RCC 7860 (cell line): ENCODE measurements at places on chromosomes 2 and 18.

GRCh38 chr2:70003093-70003830 is 41.8 kb upstream of the ASPRV1 start:
- no peak for DNase-seq

DNA sequence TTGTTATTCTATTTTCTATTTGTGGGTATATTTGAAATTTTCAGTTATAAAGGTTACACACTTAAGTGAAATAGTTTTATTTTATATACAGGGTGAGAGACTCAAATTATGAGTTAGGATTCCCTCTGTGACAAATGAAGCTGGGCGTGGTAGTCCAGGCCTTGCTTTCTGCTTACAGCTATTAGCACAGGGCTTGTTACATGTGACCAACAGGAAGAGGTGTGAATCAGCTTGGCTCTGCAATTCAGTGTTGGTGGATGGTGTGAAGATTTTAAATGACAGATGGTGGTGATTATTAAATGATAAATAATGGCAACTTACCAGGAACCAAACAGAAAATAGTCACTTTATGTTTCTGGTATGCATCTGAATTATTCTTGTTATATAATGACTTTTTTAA is 64.4 kb upstream of the NOSTRIN start:
- no peak for DNase-seq

GRCh38 chr2:102060792-102061191 is 69.0 kb downstream of the IL1R2 start:
- no peak for DNase-seq

DNA sequence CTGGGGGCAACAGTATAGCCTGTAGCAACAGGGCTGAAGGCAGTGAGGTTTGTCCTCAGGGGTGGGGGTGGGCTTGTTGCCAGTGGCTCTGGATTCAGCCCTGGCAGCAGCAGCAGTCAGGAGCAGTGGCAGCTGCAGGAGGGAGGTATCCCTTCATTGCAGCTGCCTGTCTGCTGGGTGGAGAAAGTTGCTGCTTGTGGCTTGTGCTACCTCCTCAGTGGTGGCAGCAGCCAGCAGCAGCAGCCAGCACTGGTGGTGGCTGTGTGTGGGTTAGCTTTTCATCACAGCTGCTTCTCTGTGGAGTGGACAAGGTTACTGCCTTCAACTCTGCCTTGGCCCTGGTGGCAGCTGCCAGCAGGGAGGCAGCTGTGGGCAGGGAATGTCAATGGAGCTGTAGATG is 94.9 kb downstream of the ARL6IP6 start:
- no peak for DNase-seq

DNA sequence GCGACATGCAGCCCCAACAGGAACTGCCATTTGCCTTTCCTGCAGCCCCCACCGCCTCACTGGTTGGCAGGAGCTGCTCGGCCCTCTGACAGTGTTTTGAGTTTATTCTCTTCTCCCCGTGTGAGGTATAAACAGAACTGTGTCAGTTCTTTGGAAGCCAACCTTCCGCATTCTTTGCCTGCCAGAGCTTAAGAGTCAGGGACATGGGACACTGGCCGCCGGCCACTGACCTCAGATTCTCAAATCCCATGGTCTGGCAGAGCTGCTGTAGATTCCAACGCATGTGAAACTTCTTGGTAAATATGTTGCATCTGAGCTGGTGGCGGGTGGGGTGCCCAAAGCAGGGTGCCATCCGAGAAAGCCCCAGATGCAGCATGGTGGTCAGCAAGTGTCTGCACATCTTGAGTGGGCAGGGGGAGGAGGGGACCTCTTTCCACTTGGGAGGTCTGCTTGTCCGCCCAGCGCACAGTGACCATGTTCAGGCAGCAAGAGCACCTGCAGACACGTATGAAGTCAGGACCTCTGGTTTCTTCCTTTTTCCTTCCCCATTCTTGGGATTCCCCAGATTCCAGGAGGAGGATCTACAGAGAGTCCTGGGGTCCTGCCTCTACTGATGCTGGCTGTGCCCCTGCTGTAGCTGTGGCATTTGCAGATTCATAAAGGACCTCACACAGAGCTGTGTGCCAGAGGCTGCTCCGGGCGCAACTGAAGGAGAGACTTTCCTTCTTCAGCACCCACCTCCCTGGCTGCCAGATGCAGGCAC is 23.8 kb downstream of the ASB18 start:
- peak; percentile 58 for DNase-seq

DNA sequence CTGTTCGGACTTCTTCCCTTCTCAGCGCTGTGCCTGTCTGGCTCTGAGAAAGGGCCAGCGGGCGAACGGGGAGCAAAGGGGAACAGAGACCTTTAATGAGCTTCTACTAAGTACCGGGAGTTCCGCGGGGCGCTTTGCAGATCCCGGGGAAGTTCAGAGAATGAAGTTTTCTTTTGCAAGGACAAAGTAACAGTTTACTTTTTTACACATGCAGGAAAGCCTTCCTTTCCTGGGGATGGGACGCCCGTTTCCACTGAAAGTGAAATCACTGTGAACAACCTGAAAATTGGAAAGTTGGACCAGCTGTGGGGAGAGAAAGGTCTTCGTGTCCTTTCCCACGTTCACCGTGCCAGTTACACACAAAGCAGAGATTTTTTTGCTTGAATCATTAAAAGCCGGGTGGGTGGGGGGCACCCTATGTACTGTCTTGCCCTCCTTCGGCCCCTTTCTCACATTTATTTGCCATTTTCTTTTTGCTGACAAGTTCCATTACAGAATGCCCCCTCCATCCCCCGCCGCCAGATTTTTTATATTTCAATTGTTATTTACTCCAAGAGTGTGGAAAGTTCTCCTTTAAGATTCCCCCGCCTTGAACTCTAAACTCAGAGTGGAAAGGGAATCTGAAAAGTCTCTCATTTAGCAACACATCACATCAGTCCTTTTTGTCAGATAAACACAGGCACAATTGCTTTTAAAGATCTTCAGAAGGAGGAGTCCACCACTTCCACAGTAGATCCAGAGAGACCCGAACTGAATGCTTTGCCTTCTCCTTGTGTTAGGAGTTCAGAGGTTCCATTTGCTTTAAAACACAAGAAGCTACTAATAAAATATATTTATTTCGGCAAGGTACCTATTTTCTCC is 1.1 kb upstream of the FN1 start:
- no peak for DNase-seq

DNA sequence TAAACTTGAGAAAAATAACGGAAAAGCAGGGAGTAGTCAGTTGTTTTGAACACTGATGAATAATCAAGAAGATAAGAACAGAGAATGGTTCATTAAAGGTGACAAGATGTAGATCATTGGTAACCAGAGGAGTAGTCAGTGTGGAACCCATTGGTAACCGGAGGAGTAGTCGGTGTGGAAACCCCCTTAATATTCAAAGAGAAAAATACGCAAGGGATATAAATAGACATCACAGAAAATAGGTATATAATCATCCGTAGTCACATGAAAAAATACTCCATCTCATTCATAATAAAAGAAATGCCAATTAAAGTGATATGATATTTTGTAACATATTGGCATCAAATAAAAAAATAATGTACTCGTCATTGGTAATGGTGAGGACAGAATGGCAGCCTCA is 70.6 kb upstream of the EPAS1 start:
- no peak for DNase-seq

GRCh38 chr18:78903436-78904178 is 76.0 kb upstream of the SALL3 start:
- no peak for DNase-seq

- no peak for DNase-seq
These were observed 80.9 kb downstream of the TSHZ1 start for GRCh38 chr18:75291460-75291859.

DNA sequence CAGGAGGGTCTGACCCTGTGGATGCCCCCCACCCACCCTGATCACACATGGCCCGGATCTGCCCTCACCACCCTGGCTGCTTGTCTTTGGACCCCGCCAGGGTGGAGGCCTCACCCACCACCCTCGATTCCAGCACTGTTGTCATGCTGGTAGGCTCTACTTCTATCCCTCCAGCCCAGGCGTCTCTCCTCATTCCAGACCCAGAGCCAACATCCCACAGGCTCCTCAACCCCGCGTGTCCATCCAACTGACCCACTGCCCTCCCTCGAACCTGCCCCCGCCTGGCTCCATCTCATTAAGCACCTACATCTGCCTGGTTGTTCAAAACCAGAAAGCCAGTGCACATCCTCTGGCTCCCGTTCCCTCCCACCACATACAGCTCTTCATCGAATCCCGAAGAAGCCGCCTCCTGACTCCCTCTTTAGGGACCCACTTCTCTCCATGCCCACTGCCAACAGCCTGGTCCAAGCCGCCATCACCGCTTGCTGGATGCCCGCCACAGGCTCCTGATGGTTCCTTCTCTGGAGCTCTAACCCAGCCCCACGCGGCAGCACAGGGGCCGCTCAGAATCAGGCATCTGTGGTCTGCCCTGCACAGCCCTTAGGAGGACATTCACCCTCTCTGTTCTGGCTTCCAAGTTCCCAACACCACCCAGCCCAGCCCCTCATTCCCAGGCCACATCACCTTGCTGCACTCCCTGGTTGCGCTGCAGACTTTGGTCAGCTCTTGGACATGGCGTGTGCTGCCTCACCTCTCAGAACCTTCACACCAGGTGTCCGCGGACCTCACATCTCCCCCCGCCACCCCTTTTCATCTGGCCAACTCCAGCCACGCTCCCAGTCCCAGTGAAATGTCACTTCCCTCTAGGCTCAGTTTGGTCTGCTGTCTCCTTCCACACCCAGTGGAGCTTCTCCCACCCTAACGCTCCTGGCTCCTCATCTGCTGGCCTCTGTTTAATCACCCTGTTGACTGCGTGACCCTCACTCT is 43.0 kb downstream of the EMX1 start:
- no peak for DNase-seq

DNA sequence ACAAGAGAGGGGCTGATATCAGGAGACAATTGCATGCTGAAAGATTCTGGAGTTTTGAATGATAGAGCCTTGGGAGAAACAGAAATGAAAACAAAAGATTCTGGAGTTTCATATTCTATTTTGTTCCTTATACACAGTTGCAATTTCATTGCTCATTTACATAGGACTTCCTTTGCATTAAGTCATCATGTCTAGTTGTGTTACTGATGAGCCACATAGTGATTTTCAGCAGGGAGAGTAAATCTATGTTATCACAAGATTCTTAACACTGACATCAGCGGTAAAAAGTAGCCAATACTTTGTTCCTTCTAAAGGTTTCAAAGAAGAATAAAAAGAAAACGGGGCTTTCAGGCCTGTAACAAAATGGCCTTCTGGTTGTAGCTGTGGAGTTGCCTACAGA is 7.1 kb downstream of the ADAM17 start:
- no peak for DNase-seq
